ENCODE measurements at places on chromosomes 12 and 14.

GRCh38 chr14:31582286-31582691, 21.1 kb downstream of the NUBPL start:
- peak; percentile 18 for DNase-seq

- no peak for DNase-seq
Observed at GRCh38 chr12:46362895-46363581, 9.5 kb downstream of the SLC38A2 start.

DNA sequence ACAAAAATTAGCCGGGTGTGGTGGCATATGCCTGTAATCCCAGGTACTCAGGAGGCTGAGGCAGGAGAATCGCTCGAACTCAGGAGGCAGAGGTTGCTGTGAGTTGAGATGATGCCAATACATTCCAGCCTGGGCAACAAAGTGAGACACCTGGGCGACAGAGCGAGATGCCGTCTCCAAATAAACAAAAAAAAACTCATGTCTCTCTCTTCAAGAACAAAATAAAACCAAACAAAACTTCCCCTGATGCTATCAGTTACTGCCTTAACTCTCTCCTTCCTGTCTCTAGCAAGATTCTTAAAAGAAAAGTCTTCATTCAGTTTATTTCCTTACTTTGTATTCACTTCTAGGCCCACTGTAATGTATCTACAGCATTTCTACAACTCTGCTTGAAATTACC, 20.8 kb downstream of the KLHL28 start:
- DNase-seq = no peak

DNA sequence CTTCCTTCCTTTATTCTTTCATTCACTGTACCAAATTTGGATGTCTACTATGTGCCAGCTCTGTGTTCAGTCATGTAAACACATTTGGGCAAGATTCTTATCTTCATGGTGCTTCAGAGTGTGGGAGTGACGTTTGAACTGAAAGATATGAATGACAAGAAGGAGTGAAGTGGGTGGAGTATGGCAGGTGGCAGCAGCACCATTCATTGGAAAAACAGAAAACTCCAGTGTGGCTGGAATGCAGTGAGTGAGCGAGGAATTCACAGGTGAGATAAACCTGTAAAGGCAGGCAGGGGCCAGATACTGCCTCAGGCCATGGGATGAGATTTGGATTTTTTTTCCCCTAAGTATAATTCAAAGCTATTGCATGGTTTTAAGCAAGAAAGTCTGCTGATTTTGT, 140.7 kb upstream of the CCDC198 start:
- no peak for DNase-seq

GRCh38 chr12:49907352-49907751, 3.7 kb upstream of the FAIM2 start:
- DNase-seq = no peak

GRCh38 chr12:131141514-131141913, 187.8 kb downstream of the ADGRD1 start:
- DNase-seq = no peak

DNA sequence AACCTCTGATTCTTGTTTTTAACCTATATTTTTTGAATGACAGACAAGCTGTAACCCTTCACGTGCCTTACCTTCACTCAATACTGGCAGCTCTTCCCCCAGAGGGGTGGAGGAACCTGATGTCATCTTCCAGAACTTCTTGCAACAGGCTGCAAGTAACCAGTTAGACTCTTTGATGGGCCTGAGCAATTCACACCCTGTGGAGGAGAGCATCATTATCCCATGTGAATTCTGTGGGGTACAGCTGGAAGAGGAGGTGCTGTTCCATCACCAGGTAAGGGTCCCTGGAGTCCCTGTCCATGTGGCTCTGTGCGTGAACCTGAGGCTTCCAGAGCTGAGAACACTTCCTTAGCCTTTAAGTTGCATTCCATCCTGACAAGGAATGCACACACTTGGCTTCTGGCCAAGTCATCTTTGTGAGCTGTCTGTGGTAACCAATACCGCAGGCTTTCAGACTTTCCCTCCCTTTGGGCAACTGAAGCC, 22.7 kb downstream of the TRAFD1 start:
- peak; percentile 42 for DNase-seq

- no peak for DNase-seq
Observed at GRCh38 chr12:67647181-67647798, 1.3 kb upstream of the DYRK2 start.

DNA sequence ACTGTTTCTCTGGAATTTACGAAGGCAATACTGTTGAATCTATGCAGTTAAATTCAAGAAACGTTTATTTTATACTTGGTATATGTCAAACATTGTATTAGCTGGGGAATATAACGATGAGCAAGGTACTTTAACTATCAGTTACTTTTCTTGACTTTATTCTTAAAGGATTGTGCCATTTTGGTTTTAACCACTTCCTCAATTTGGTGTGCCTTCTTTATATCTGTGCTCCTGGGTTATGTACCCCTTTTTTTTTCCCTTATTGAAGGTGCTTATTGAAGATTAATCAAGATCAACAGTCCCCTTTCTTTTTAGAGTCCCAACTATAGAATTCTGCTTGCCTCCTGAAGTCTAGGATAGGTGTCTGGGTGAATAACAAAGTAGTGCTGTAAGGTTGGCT, 5.8 kb downstream of the RAB21 start:
- DNase-seq = no peak

DNA sequence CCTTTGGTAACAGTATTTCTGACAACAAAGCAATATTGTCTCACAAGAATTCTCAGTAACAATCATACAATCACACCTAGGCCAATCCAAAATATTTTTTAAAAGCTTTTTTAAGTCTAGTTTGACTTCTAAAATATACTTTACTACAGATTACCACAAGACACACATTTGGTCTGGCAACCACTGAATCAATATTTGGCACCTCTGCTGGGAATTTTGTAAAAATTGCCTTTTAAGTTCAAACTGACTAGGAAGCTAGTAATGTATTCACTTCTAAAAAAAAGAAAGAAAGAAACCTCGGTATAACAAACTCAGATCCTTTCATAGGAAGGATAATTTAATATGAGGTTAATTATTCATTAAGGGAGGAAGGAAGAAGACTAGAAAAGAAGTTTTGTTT, 18.2 kb upstream of the ETV6 start:
- no peak for DNase-seq

GRCh38 chr12:14621826-14622225, 54.1 kb upstream of the PLBD1 start:
- DNase-seq = no peak

GRCh38 chr12:52372216-52373154, 5.2 kb upstream of the KRT85 start:
- peak; percentile 95 for DNase-seq

GRCh38 chr14:33678005-33678404, 272.9 kb downstream of the EGLN3 start:
- DNase-seq = no peak

- no peak for DNase-seq
Observed at GRCh38 chr12:4938900-4939299, 29.2 kb downstream of the KCNA1 start.

GRCh38 chr12:111340231-111340630, 28.7 kb downstream of the PHETA1 start:
- DNase-seq = no peak

GRCh38 chr12:9707864-9708808, 24.8 kb downstream of the CLECL1 start:
- peak; percentile 56 for DNase-seq

DNA sequence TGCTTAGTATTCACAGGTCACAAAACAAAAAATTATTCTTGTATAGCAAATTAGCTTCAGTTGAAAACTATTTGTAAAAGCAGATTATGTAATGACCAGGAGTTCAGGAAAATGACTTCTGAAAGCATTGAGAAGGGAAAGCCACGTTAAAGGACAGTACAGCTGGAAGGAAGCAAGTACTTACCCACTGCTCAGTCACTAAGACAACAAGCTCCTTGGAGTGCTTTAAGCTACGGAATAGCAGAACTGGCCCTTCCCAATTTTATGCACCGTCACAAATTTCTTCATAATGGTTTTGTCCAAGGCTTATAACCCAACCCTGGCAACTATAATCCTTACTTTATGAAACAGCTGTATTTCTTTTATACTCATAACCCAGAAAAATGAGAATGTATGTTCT, 13.0 kb upstream of the SNAPC1 start:
- DNase-seq = no peak

DNA sequence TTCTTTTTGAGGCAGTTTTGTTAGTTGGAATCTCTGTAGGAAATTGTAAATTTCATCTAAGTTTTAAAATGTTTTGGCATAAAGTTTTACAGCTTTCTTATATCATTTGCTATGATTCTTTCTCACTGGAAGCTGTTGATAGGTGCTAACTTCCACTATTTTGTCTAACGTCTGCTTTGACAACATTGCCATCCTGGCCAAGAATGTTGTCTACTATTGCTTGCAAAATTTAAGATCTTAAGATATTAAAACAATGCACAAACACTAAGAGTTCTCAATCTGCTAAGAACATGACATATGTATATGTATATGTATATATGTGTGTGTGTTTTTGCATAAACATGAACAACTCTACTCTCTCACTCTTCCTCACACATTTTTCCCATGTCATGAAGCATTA, 64.1 kb upstream of the MDGA2 start:
- DNase-seq = no peak

- no peak for DNase-seq
Observed at GRCh38 chr14:31933716-31934115, 143.4 kb upstream of the ARHGAP5 start.

DNA sequence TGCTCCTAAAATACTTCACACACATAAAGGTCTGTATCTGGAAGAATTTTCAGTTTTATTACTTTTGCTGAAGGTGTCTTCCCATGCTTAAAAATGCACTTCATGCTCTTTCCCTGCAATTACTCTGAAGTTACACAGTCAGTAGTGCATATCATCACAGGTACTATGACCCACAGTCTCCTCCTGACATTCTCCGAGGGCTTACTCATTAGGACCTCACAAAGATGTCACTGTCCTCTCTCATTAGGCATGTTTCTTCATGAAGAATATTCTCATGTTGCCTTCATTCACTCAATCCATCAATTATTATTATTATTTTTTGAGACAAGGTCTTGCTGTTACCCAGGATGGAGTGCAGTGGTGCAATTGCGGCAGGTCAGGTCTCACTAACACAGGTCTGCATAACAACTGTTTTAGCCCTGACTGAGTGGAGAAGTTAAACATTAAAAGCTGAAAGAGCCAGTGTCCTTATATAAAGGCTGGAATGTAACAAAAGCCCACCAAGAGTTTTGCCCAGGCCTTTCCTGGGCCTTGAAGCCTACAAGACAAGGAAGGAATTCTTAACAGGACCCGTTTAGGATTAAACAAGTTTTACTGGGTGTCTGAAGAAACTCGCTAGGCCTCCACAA, 119.5 kb upstream of the WSCD2 start:
- DNase-seq = no peak

GRCh38 chr12:92416385-92416812, 270.8 kb upstream of the BTG1 start:
- no peak for DNase-seq

Data from AG08395 (cell line).